ENCODE measurements at places on chromosomes 2 and 18.

- DNase-seq: no peak
Measured at GRCh38 chr18:13605901-13606300, 120.5 kb downstream of the FAM210A start.

DNA sequence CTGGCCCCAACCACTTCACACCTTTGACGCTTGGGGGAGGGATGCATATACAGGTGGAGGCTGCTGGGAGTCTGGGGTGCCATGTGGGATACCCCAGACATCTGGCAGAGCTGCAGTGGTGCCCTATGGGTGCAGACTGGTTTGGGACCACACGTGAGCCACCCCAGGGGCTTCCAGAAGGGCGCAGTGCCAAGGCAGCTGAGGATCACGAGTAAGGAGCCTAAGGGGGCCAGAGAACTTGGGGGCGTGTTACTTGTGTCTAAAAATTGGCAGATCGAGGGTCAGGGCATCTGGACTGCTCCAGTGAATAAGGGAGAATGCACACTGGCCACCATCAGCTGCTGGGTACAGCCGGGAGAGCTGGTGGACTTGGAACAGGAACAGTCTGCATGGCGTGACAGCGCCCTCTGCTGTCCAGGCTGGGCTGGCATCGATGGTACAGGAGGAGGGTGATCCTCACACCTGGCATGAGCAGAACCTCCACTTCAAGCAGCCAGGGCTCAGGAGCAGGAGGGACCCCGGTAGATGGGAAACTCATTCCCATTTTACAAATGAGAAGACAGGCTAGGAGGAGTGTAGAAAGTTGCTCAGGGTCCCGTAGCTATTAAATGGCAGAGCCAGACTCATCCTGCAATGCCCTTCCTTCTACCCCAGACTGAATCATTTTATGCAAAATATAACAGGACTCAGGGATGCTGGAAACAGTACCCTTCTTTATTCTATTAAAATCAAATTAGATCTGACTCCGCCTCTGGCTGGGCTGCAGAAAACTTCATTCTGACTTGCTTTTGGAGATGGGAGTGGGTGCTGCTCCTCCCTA, 60.4 kb downstream of the ATOH8 start:
- peak; percentile 91 for DNase-seq

GRCh38 chr2:71667256-71668182, 214.2 kb downstream of the DYSF start:
- no peak for DNase-seq

GRCh38 chr2:115560666-115561065, 1118.2 kb downstream of the DPP10 start:
- no peak for DNase-seq

DNA sequence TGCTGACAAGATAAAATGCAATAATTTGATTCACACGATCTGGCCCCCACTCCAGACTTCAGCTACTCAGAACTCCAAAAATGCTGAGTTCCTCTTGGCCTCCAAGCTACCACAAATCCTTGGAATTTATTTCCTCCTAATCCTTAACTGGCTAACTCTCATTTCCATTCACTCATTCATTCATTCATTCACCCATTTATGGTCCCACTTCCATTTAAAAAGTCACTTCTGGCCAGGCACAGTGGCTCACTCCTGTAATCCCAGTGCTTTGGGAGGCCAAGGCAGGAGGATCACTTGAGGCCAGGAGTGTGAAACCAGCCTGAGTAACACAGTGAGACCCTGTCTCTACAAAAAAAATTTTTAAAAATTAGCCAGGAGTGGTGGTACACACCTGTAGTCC, 12.5 kb downstream of the SOS1 start:
- no peak for DNase-seq

GRCh38 chr2:65320042-65320725, 92.6 kb downstream of the ACTR2 start:
- DNase-seq: peak; percentile 76

DNA sequence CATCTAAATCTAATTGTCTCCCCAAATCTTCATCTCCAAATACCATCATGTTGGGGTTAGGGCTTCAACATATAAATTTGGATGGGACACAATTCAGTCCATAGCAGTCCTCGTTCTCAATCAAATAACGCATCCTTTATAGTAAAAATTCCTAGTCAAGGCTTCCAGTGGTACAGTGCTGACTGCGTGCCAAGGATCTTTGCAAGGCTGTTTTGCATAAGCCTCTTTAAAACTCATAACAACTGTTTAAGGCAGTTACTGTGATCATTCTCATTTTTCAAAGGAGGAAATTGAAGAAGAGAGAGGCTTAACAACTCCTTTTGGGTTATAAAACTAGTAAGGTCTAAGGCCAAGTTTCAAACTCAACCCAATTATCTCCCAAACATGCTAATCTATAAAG, 666.9 kb downstream of the NYAP2 start:
- no peak for DNase-seq

DNA sequence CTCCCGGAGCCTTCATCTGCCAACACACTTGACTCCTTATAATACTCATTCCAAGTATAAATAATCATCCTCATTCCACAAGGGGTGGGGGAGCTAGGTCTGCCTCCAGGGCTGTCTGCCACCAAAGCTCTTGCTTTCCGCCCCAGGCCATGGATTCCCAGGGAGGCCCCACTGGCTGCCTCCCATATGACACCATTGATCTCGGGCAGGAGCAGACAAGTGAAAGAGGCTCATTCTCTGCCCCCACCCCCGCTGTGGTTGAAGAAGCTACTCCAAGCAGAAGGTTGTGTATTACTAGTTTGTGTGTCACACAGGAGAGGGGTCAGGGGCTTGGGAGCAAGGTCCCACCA, 99.5 kb downstream of the MRO start:
- DNase-seq: no peak

Data from Daoy (cell line).